NCI-H446 (cell line): ENCODE measurements at places on chromosomes 7 and 10.

DNA sequence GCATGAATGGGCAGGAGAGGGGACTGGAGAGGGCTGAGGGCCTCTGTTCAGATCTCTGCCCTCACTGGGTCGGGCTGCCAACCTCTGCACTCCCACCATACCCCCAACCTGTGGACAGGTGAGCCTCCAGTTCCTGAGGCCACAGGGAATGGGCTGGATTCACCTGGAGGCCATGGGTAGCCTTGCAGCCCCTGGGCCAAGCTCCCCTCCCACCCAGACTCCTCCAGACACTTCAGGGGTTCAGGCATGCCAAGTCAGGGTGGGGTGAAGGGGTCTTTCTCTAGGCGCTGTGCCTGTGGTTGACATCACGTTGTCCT is 80.5 kb downstream of the ZMIZ1 start:
- no peak for DNase-seq

GRCh38 chr10:69862882-69863530 is 61.3 kb downstream of the COL13A1 start:
- no peak for DNase-seq

GRCh38 chr10:1403508-1404322 is 333.6 kb downstream of the ADARB2 start:
- no peak for DNase-seq

- DNase-seq = no peak
Measured at GRCh38 chr10:72334196-72334824, 20.4 kb downstream of the DNAJB12 start.

DNA sequence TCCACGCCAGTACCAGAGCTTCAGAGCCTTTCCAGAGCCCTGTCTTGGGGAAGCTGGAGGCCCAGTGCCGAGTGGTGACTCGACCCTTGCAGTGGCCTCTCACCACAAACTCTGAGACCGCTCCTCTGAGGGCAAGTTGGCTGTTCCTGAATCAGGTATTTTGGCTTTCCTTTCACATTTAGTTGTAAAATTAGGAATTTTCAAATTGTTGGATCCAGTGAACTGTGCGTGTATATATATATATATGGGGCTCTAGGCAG is 128.7 kb upstream of the UNC5B start:
- DNase-seq = no peak

GRCh38 chr10:113359655-113360054 is 193.2 kb upstream of the HABP2 start:
- DNase-seq = no peak

DNA sequence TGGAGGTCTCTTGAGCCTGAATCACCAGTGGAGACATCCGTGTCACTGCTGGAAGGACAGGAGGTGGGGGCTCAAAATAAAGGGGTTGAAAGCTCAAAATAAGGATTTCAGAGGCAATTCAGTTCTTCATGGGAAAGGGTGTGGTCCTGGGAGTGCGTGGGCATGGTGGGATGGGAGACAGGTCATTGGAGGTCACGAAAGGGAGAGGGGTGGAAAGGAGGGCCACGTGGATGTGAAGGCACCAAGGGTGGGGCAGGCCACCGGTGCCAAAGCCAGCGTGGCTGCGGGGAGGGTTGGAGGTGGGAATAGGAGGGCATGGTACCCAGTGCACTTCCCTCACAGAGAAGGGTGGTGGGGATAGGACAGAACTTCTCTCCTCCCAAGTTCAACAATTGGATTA is 59.7 kb downstream of the HTR5A start:
- DNase-seq = no peak

- DNase-seq = no peak
Measured at GRCh38 chr10:79028056-79028430, 40.7 kb upstream of the ZMIZ1 start.

GRCh38 chr7:111528331-111528730 is 34.0 kb downstream of the IMMP2L start:
- no peak for DNase-seq

GRCh38 chr10:120460186-120460585 is 3.2 kb downstream of the PLPP4 start:
- no peak for DNase-seq

DNA sequence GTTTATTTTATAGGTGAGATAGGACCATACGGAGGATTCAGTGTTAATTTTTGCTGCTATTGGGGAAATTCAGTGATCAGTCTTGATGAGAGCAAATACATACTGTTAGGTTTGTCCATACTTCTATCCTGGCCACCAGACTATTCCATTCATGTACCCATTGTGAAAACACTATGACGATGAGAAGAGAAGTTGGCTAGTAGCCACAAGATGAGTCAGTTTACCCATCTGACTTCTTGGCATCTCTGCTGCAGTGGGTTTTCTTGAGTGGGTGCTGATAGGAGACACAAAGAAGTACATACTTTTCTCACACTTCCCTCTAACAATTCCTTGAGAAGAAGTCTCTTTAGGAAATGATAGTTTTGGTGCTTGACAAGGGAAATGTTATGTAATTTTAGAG is 133.1 kb downstream of the TFPI2 start:
- no peak for DNase-seq

GRCh38 chr7:135121868-135122267 is 26.0 kb upstream of the TMEM140 start:
- no peak for DNase-seq

- no peak for DNase-seq
Measured at GRCh38 chr10:123911866-123912265, 20.3 kb upstream of the CPXM2 start.
